Activated CD4-positive, alpha-beta T cell treated with anti-CD3 and anti-CD28 coated beads for 36 hours (primary cell): ENCODE measurements at places on chromosomes 1 and 21. TPM values are rescaled to one million over a fixed set of nuclear protein-coding genes. Genes with fewer than 3 reads are reported as not detected.

UBXN10 gene
- 0.63 TPM for total RNA-seq

GRCh38 chr1:57316291-57316690, 107.6 kb downstream of the DAB1 start:
- no peak for DNase-seq

DNA sequence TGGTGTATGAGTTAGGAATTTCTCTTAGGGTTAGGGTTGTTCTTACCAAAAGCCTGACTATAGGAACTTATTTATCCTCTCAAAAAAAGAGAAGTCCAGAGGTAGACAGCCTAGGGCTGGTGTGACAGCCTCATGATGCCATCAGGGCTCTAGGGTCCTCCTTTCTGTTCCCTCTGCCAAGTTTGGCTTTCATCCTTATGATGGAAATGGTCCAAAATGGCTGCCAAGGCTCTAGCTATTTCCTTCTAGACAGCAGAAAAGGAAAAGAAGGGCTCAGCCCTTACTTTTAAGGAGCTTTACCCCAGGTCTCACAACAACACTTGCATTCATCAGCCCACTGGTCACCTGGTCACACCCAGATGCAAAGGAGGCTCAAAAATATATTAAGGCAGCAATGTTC, 44.5 kb downstream of the IL12RB2 start:
- no peak for DNase-seq

DNA sequence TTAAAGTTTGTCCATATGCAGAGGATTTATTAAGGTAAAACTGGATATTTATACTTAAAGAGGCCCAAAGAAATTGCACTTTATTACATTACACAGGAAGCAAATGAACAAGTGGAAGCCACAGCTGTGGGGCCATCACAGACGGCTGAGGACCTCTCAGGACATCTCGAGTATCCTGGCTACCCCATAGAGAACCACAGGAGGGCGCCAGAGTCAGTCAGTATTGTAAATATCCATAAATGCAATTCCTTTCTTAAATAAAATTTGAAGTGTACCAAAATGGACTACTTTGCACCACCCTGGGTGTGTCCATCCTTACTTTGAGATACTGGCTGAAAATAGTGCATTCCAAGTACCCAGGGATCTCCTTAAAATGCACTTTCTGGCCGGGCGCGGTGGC, 257.2 kb downstream of the MRPL39 start:
- DNase-seq, result peak; percentile 75

DNA sequence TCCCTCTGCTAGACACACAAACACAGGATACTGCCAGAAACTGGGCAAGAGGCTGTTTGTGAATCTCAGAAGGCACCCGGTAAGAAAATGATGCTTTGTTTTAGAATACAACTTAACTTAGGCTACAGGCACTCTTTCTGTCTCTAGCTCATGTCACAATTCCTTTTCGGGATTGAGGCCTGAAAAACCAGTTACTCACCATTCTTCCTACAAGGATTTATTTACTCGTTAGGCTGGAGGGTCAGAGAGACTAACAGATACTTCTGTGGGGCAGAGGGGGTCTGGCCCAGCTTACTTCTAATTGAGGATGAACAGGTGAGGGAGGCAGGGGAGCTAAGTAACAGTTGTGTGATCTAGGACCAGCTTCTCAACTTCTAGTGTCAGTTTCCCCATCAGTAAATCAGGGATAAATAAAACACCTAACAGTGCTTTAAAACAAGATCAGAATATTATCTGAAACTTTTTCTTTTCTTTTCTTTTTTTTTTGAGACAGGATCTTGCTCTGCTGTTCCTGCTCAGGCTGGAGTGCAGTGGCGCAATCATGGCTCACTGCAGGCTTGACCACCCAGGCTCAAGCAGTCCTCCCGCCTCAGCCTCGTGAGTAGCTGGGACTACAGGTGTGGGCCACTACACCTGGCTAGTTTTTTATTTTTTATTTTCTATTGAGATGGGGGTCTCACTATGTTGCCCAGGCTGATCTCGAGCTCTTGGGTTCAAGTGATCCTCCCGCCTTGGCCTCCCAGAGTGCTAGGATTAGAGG, 31.9 kb downstream of the NFYC start:
- no peak for DNase-seq

DNA sequence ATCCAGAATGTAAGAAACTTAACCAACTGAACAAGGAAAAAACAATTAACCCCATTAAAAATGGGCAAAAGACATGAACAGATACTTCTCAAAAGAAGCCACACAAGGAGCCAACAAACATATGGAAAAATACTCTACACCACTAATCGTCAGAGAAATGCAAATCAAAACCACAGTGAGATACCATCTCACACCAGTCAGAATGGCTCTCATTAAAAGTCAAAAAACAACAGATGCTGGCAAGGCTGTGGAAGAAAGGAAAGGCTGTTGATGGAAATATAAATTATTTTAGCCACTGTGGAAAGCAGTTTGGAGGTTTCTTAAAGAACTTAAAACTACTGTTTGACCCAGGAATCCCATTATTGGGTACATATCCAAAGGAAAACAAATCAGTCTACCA, 51.2 kb downstream of the RGS4 start:
- DNase-seq, result no peak

- peak; percentile 64 for DNase-seq
Measured at GRCh38 chr1:235952950-235953615, 86.4 kb upstream of the LYST start.

DNA sequence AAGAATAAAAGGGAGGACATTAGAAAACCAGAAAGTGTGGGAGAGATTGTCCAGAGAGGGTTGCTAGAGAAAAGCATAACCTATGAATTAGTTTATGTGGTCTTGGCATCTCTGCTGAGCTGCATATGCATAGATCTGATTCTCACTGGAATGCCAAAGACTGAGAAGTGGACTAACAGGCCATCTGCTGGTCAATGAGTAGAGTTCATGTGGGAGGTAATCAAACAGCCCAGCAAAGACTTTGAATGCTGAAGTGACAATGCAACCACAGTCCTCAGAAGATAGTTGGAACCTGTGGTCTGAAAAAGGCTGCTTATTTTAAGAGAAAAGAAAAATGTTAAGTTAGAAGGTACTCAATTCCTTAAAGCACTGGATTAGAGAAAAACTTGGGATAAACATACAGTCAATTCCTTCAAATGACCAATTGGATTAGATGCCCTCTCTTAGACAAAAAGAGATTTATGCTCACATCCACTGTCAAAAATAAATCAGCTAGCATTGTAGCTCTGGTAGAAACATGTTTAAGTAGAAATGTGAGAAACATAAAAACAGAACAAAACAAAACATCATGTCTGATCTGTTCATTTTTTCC, 382.8 kb downstream of the AMY1C start:
- DNase-seq, result no peak

NUP210L gene
- total RNA-seq, result 0.05 TPM

ZCCHC17 gene
- 28.8 TPM for total RNA-seq

DNA sequence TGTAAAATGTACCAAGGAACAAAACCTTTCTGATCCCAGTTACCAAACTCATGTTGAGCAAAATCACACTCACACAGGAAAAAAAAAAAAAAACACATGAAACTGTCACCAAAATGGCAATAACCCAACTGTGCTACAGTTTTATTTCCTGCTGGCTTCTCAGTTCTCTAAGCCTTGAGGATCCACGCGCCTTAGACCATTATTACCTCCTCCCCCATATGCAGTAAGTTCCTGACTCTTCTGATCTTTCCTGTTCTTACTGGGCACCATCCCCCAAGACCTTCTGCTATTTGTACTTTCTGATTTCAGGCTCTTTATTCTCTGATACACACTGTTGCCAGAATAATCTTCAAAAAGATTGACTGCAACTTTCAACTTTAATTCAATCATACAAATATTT, 79.6 kb downstream of the SLC45A1 start:
- peak; percentile 36 for DNase-seq

GRCh38 chr1:63189677-63190076, 132.7 kb upstream of the FOXD3 start:
- no peak for DNase-seq

ADAMTSL4 gene
- 0.28 TPM for total RNA-seq

DNA sequence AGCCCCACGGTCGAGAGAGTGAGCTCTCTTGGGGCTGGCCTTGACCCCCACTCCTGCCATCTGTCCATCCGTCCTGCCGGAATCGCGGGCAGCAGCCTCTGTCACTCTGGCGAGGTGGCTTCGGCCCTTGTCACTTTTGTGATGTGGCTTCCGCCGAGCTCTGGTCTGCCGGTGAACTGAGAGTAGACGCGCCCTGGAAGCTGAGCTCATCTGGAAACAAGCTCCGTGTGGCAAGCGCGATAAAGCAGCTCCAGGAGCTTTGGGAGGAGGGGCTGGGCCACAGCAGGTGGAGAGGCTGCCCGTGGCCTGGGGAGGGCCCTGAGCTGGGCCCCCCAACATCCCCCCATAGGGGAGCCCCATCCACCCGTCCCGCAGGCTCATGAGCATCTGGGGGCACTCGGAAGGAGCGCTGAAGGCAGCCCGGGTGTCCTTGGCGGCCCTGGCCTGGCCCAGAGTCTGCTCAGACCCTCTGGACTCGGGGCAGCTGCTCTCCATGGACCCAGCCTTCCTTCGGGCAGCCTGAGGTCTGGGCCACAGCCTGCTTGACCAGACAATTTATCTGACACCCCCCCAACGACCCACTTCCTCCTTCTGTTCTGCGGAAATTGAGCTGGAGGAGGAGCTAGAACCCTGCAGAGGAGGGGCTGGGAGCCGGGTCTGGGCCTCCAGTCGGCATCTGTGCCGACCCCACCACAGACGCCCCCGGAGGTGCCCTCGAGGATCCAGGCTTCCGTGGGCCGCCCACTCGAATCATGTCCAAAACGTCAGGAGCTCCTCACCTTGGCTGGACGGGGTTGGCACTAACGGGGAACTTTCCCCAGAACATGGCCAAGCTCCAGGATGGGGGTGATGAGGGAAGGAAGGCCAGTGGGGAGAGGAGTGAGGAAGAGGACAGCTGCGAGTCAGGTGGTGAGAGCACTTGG, 59.1 kb downstream of the SLC19A1 start:
- peak; percentile 78 for DNase-seq

GRCh38 chr1:6889875-6890480, 104.7 kb downstream of the CAMTA1 start:
- DNase-seq, result peak; percentile 65

KIAA1614 gene
- not detected for total RNA-seq
